ENCODE measurements at places on chromosomes 5 and 9.

GRCh38 chr5:175691761-175692160, 33.9 kb downstream of the HRH2 start:
- DNase-seq: no peak

GRCh38 chr5:109038209-109038840, 290.6 kb downstream of the FER start:
- DNase-seq: no peak

DNA sequence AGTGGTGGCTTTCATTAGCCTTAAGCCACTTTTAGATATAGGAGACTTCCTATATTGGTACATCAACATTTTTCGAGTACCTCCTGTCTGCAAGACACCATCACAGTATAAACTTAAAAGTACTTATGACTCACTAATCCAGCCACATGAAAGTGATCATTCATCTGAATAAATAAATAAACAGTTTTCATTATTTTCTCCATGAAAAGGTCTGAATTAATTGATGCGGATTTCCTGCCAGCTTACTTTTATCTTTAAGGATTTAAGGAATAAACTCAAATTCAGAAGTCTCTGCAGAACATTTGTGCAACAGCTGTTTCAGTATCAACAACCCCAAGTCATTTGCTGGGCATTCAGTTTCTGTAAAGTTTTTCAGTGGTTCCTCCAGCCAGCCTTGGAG, 4.0 kb downstream of the SAP30L start:
- no peak for DNase-seq

DNA sequence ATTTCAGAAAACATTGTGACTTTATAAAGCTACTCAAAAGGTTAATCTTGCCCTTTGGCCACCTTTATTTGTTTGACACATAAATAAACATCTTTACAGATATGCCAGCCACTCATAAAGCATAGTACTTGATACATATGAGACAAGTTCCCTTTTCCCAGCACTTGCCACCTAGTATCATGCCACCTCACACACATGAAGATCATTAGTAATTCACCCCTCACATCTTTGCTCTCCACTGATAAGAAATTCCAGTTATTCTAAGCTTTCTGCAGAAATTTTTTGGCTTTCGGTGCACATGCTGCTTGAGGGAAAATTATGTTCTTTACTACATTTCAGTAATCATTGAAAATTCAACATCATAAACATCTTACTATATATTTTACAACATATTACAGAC, 59.1 kb downstream of the DEPDC1B start:
- no peak for DNase-seq

DNA sequence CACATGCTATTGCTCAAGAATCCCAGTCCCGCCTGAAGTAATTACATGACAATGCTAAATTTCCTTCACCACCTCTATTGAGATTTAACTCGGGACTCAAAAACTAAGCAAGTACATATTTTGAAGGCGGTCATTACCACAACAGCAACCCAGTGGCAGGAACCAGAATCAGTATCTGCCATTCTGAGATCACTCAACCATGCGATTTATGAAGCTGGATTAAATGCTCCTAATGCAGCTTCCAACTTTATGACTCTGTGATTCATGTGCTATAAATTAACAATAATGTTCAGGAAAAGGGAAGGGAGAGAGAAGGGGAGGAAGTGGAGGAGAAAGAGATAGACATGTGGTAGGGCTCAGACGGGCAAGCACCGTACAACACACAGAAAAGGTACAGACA, 194.7 kb downstream of the DNAH5 start:
- DNase-seq: no peak

DNA sequence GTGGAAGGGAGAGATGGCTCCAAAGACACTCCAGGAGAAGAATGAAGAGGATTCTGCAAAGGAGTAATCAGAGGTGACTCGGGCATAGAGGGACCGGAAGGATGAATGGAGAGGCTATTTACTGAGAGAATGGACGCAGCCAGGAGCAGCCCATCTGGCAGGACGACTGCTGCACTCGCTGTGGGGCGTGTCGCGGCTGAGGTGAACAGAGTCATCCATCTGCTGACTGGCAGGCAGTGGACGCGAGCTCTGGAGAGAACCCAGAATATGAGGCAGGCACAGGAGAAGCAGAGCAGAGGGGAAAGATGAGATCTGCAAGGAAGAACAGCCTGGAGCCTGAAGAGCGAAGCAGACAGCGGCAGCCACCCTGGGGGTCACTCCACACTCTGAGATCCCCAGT, 16.4 kb downstream of the FGF1 start:
- no peak for DNase-seq

GRCh38 chr5:140367256-140368013, 7.4 kb downstream of the SLC4A9 start:
- DNase-seq: no peak

GRCh38 chr9:137740312-137740711, 121.5 kb downstream of the EHMT1 start:
- no peak for DNase-seq

- DNase-seq: peak; percentile 72
These were observed 4.8 kb upstream of the ST6GALNAC4 start for GRCh38 chr9:127921557-127922120.

- no peak for DNase-seq
These were observed 25.6 kb downstream of the ABL1 start for GRCh38 chr9:130860458-130861316.

DNA sequence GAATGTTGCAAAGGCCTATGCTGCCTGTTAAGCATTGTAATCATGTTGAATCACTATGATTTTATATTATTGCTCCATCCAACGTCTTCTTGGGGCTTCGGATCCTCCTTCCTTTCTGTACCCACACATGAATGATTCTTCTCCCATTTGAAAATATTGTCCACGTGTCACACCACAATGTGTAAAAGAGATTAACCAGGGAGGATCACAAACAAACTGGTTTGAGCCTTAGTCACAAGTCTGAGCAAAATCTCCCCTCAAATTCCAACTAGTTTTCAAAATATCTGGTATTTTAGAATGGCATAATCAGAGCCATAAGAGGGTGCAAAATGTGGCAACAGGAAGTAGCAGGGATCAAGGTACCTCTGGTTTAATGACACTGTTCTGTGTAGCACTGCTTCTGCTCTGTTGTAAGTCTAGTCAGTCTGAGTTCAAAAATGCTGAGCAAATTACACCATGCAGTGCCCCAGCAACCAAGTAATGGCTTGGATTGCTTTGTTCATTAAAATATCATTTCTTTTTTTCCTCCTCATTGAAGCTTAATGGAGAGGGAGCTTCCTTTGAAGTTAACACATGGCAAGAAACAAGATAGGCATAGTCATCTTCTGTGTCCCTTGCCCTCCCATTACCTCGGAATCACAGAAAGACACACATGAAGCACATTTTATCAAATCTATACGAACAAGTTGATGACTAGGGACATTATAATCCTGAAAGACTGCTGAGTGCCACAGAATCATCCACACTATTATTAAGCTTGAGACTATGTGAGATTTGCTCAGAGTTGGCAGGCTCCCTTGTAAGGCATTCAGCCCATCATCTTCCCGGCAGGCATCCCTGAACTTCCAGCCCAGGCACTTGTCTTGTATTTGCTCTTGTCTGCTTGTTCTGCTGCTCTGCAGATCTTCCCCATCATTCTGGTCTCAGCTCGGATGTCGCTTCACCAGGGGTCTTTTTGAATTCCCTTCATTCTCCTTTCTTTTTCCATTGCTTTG, 102.0 kb upstream of the PRLR start:
- DNase-seq: no peak

- DNase-seq: no peak
These were observed 10.5 kb downstream of the TMEM174 start for GRCh38 chr5:73183481-73183891.

DNA sequence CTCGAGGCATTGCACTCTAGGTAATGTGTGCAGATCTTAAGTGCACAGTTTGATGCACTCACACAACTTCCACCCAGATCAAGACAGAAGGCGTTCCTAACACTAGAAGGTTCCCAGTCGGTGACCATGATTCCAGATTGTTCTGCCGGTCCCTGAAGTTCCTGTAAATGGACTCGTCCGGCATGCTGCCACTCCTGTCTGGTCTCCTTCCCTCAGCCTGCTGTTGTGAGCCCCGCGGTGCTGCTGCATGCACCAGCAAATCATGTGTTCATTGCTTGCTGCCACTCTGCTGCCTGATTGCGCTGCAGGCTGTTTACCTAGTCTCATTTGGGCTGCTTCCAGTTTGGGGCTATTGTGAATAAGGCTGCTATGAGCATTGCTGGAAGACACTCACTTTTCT, 11.5 kb downstream of the STKLD1 start:
- DNase-seq: no peak

GRCh38 chr5:61306531-61307131, 25.4 kb upstream of the ZSWIM6 start:
- peak; percentile 46 for DNase-seq

GRCh38 chr5:1568201-1568979, 44.6 kb upstream of the LPCAT1 start:
- DNase-seq: no peak

DNA sequence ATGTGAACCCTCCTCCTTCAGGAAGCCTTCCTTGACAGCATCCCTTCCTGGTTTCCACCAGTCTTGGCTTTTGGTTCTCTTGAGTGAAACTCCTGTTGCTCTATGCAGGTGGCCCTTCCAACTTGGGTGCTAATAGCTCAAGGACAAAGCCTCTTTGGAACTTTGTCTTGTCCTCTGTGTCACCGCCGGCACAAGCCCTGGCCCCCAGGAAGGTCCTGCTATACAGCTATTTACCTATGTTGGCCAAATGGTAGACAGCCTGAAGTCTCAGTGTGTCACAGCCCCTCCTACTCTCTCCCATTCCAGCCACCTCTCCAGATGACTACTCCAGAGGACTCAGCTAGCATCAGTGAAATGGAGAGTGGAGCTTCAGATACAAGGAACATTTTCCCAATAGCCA, 94.7 kb upstream of the ZNF618 start:
- no peak for DNase-seq

DNA sequence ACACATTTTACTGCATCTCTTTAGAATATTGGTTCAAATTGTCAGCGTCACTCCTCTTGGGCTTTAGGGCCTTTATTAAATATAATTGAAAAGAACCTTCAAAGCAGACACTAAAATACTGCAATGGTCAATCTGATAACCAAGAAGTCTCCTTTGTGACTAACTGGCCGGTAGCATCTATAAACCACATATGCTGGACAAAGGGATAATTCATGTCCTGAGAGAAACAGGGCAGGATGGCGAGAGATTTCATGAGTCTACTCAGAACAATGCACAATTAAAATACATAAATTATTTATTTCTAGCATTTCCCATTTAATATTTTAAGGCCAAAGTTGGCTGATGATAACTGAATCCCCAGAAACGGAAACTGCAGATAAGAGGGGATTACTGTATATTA, 1083.4 kb upstream of the CDH18 start:
- no peak for DNase-seq

DNA sequence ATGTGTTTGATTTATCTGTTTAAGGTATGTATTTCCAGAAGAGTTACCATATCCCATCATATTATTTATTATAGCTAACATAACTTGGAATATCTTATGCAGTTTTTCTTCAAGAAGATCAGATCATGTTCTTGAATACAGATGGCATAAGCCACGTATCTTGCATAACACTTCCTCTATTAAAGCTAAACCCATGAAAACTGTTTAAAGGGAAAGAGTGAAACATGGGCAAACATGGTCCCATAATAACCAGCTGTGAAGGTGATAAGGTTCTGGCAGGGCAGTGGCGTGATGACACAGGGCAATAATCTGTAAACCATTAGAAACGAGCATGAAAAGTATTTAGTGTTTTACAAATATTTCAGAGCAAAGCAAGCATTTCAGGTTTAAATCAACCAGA, 34.2 kb downstream of the EFNA5 start:
- DNase-seq: no peak

DNA sequence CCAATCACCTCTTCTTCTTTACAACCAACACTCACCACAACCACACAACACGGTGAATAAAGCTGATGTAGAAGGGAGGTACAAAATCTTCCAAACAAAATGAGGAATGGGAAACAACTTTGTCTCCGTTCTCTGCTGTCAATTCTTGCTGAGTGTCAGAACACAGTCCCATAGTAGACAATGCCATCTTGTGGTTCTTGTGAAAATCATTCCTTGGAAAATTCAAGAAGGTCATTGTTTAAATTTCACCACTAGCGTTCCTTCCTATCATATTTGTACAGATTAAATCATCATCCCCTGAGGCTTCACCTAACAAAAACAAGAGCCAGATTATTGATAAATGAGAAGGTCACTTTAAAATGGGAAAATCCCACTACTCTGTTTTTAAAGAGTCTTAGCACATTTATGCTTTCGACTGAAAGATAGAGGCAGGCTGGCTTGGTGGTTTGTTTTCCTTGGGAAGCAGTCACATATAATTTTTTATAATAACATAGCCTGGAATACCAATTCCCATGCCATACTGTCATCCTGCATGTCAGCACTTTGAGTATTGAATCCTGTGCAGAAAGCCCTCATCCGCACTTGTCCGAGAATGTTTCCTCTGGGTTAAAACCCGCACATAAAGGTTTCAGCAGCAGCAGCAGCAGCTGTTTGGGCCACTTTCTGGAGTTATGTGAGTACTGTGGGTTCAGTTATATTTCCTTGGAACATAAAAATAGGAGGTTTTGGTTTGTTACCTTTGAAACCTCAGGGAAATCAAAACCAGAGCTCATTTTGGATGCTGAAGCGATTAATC, 395.0 kb upstream of the SMARCA2 start:
- no peak for DNase-seq

DNA sequence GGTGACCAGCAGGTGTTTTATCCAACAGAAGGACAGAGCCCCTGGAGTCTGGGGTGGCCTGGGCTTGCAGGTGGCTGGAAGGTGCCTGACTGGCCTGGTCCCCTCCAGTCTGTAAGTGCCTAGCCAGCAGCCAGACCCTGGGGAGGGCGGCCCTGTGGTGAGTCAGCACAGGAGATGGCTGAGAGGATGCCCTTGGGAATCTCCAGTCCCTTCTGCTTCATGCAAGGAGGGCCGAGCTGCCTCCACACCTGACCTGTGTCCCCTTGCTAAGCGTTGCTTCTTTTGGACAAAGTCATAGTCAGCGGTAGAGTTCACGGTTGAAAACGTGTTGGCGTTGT, 20.2 kb downstream of the OBP2B start:
- DNase-seq: no peak

- no peak for DNase-seq
These were observed 99.2 kb upstream of the GNAQ start for GRCh38 chr9:78130853-78131252.

DNA sequence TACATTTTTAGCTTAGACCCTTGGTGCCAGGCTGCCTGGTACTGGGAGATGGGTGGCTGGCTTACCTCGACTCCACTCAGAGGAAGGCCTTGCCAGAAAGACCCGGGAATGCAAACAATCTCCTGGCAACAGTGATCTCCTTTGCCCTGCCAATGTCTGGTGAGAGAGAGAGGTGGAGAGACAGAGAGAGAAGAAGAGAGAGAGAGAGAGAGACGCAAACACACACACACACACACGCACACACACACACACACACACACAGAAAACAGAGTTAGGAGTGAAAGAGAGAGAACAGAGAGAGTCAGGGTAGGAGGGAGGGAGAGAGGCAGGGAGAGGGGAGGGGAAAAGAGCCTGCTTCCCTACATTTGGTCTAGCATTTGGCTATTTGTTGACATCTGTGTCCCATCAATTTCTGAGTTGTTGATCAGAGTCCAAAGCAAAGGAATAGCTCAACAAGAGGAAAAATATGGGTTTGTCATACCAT, 181.6 kb upstream of the MAP1B start:
- no peak for DNase-seq

GRCh38 chr9:36174731-36175130, 5.5 kb downstream of the CCIN start:
- no peak for DNase-seq

GRCh38 chr5:91306497-91306896, 76.6 kb downstream of the ARRDC3 start:
- DNase-seq: no peak

GRCh38 chr5:53123702-53124101, 14.1 kb upstream of the MOCS2 start:
- DNase-seq: no peak

GRCh38 chr5:85931220-85931619, 686.5 kb upstream of the COX7C start:
- DNase-seq: no peak
